CD4-positive, CD25-positive, alpha-beta regulatory T cell (primary cell): ENCODE measurements at places on chromosomes 2 and 18. TPM values are rescaled to one million over a fixed set of nuclear protein-coding genes. Genes with fewer than 3 reads are reported as not detected.

SERPINB12 gene
- total RNA-seq = not detected

ZNF396 gene
- total RNA-seq = not detected

MOB4 gene
- total RNA-seq = 22.7 TPM

HNMT gene
- total RNA-seq = not detected

- no peak for DNase-seq
- H3K27ac ChIP-seq = no peak overlapping the region
- no peaks in the 10 kb centered on the region for H3K36me3 ChIP-seq
- H3K27me3 ChIP-seq = no peaks in the 10 kb centered on the region
- H3K4me3 ChIP-seq = no peak overlapping the region
Observed at GRCh38 chr2:109171444-109172334, 42.7 kb downstream of the SH3RF3 start.
